Progenitor cell of endocrine pancreas (in vitro differentiated cells): ENCODE measurements at places on chromosomes 7 and 10.
A peak's percentile ranks its signal among the peaks of the same experiment; 100 is the strongest.

DNA sequence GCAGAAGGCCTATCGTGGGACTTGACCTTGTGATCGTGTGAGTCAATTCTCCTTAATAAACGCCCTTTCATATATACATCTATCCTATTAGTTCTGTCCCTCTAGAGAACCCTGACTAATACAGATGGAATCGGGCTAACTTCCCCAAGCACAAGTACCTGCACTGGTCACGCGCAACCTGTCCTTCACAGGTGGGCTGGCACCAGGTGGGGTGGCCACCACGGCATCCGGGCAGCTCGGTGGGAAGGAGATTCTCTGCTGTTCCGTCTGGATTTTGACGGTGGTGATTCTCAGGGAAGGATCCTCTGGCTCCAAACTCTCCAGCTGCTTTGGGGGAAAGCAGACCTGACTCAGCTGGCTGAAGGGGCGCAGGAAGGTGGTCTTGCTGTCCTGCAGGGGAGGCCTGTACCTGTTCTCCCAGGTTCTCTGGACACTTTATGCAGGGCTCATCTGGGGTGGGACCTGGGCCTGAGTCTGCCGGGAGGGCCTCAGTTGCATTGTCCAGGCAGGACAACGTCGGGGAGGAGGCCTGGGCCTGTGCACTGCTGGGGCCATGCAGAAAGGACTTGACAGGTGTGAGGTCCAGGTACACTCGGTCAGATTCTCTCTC is 61.1 kb downstream of the VWA2 start:
- no peak overlapping the region for H3K27ac ChIP-seq
- no peak overlapping the region for H3K4me3 ChIP-seq
- H3K27me3 ChIP-seq: no peaks in the 10 kb centered on the region
- H3K36me3 ChIP-seq: peaks cover 16% of the 10 kb centered on the region

DNA sequence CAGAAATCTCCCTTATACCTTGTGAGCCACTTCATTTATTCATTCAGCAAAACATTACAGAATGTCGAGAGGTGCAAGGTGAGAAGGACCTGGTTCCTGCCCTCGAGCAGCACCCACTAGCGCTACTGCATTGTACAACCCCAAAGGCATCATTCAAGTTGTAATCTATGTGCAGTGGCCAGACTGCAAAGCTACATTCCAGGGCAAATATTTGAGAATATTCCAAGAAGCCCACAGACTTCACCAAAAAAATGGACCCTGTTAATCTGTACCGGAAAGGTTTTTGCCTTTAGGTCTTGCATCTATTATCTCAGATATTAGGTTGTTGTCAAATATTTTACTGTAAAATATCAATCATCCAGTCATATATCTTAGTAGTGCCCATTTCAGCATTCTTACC is 295.4 kb upstream of the FZD1 start:
- H3K4me3 ChIP-seq: no peak overlapping the region
- peaks cover 11% of the 10 kb centered on the region for H3K4me1 ChIP-seq
- peaks cover 4% of the 10 kb centered on the region for H3K27me3 ChIP-seq
- no peak for DNase-seq
- peaks cover 21% of the 10 kb centered on the region for H3K36me3 ChIP-seq

DNA sequence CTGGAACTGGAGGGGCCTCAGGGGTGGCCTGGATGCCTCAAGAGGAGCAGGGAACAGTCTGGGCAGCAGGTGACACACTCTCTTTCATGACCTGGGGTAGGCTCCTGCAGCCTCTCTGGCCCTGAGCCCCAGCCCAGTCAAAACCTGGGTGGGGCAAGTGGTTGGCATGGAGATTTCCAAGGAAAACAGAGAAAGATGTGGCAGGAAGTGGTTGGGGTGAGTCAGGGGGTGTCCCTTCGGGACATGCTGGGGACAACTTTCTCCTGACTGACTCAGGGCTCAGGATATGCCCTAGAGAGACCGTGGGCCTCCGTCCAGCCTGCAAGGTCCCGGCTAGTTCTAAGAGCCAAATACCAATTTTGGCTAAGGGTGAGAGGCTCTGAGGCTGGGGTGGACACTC is 2.9 kb downstream of the AQP1 start:
- no peak for DNase-seq
- no peaks in the 10 kb centered on the region for H3K36me3 ChIP-seq
- H3K27ac ChIP-seq: no peak overlapping the region
- H3K4me3 ChIP-seq: no peak overlapping the region

GRCh38 chr10:116679351-116679750 is 58.6 kb downstream of the PNLIPRP2 start:
- H3K36me3 ChIP-seq: no peaks in the 10 kb centered on the region
- DNase-seq: no peak
- H3K4me3 ChIP-seq: no peak overlapping the region
- H3K27ac ChIP-seq: no peak overlapping the region
- H3K27me3 ChIP-seq: no peaks in the 10 kb centered on the region

DNA sequence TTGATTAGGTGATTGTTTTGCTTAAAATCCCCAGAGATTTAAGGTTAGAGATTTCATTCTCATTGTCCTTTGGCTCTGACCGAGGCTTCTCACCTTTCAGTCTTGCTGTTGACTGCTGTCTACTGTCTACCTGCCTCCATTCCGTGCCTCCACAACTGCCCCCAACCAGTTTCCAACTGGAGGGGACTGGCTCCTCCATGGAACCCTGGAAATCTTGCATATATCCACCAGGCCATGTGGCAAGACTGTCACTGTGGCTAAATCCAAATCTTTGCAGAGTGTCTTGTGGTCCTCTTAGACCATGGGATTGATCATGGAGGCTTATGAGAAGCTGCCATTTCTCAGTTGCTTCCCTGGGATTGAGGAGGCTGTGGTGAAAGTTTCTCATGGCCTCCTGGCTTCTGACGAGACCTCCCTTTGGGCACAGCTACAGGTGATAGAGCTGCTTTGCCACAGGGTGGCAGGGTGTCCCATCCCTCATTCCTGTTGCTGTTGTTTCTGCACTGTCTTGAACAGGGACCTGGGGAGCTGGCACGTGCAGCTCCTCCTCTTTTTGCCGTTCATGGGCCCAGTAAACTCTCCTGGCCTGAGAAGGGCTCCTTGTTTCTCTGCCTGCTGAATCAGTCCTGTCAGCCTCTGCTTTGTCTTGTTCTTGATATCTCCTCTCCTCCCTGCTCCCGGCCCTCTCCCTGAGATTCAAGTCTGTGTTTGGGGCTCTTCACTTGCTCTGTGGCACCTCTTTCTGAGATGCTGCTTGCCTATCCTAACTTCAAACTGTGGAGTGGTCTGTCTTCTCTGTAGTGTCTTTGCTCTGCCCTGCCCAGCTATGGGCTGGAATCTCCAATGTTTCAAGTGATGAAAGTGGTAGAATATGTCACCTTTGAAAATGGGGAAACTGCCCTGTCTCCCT is 63.6 kb upstream of the IGFBP3 start:
- H3K4me3 ChIP-seq: no peak overlapping the region
- H3K27ac ChIP-seq: no peak overlapping the region
- no peaks in the 10 kb centered on the region for H3K36me3 ChIP-seq
- H3K27me3 ChIP-seq: peaks cover 6% of the 10 kb centered on the region
- H3K4me1 ChIP-seq: peaks cover 2% of the 10 kb centered on the region
- no peak for DNase-seq

DNA sequence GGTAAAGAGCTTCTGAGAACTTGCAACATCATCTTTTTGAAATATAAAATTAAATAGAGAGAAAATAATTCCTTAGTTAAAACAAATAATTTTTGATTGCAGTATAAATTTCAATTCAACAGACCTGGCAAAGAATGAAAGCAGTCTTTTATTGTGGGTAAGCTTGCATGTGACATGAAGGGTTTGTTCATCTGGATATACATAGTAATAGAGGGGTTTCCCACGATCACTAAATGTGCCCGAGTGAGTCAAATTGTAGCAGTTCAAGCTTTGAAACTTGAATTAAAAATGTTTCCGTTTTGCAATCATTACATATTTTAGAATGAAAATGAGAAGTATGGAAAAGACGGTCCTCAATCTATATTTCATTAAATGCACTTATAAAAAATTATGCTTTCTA is 658.4 kb upstream of the MBL2 start:
- no peak overlapping the region for H3K27ac ChIP-seq
- no peak overlapping the region for H3K4me3 ChIP-seq
- no peaks in the 10 kb centered on the region for H3K4me1 ChIP-seq
- H3K36me3 ChIP-seq: no peaks in the 10 kb centered on the region
- no peaks in the 10 kb centered on the region for H3K27me3 ChIP-seq

- H3K27me3 ChIP-seq: no peaks in the 10 kb centered on the region
- H3K4me3 ChIP-seq: no peak overlapping the region
- H3K27ac ChIP-seq: no peak overlapping the region
- H3K4me1 ChIP-seq: peaks cover under 1% of the 10 kb centered on the region
- H3K36me3 ChIP-seq: no peaks in the 10 kb centered on the region
- DNase-seq: no peak
These were observed 30.7 kb upstream of the HYCC1 start for GRCh38 chr7:23044581-23044980.

- peaks cover 51% of the 10 kb centered on the region for H3K4me1 ChIP-seq
- no peak overlapping the region for H3K4me3 ChIP-seq
- peak overlapping the region; percentile 21 for H3K27ac ChIP-seq
- no peak for DNase-seq
These were observed 35.2 kb downstream of the VCL start for GRCh38 chr10:74032900-74033655.

- no peaks in the 10 kb centered on the region for H3K4me1 ChIP-seq
- H3K36me3 ChIP-seq: peaks cover 25% of the 10 kb centered on the region
- no peak overlapping the region for H3K27ac ChIP-seq
- H3K27me3 ChIP-seq: no peaks in the 10 kb centered on the region
- DNase-seq: no peak
- no peak overlapping the region for H3K4me3 ChIP-seq
These were observed 147.0 kb downstream of the BBS9 start for GRCh38 chr7:33276325-33276724.

- no peaks in the 10 kb centered on the region for H3K4me1 ChIP-seq
- DNase-seq: no peak
- no peaks in the 10 kb centered on the region for H3K27me3 ChIP-seq
- H3K36me3 ChIP-seq: no peaks in the 10 kb centered on the region
- H3K4me3 ChIP-seq: no peak overlapping the region
- H3K27ac ChIP-seq: no peak overlapping the region
These were observed 149.6 kb upstream of the SEMA3E start for GRCh38 chr7:83798489-83798888.

- H3K27ac ChIP-seq: no peak overlapping the region
- no peaks in the 10 kb centered on the region for H3K4me1 ChIP-seq
- peaks cover 9% of the 10 kb centered on the region for H3K27me3 ChIP-seq
- no peaks in the 10 kb centered on the region for H3K36me3 ChIP-seq
- H3K4me3 ChIP-seq: no peak overlapping the region
- no peak for DNase-seq
These were observed 23.5 kb downstream of the GIMAP8 start for GRCh38 chr7:150473902-150474301.

GRCh38 chr7:3234051-3234450 is 67.0 kb upstream of the SDK1 start:
- H3K4me3 ChIP-seq: no peak overlapping the region
- H3K36me3 ChIP-seq: peaks cover 3% of the 10 kb centered on the region
- H3K27ac ChIP-seq: no peak overlapping the region

DNA sequence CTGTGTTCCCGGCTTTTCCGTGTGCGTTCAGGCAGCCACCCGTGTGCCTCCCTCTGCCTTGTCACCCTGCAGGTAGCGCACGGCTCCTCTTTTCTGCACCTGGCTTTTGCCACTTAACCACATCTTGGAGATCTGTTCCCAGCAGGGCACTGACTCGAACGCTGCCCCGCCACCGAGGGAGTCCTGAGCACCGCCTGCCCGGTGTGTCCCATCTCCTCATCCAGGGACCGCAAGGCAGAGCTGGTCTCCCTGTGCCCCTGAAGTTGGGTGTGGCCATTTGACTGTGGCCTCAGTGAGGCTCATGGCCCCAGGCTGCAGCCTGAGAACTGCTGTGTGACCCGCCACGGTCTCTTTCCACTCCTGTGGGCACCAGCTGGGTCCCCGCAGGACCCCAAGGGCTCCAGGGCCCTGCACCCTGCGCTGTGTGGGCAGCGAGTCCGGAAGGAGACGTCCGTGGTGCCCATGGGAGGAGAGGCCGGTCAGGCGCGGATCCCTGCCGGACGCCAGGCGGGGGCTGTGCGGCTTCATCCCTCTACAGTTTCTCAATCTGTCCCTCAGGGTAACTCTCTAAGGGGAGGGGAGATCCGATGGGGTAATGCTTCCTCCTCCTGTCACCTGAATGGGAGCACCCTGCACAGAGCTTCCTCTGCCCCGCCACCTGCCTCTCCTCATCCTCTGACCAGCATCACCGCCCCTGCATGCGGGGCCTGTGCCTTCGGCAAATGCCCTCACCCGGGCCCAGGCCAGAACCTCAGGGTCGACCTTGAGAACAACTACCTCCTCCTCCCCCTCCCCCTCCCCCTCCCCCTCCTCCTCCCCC is 1.8 kb upstream of the INTS1 start:
- H3K36me3 ChIP-seq: peaks cover 12% of the 10 kb centered on the region
- H3K4me3 ChIP-seq: peak overlapping the region; percentile 50
- no peaks in the 10 kb centered on the region for H3K27me3 ChIP-seq
- peaks cover 23% of the 10 kb centered on the region for H3K4me1 ChIP-seq
- no peak for DNase-seq

- no peak overlapping the region for H3K4me3 ChIP-seq
- peaks cover 7% of the 10 kb centered on the region for H3K27me3 ChIP-seq
- peaks cover 5% of the 10 kb centered on the region for H3K4me1 ChIP-seq
- no peaks in the 10 kb centered on the region for H3K36me3 ChIP-seq
- DNase-seq: no peak
These were observed 13.9 kb downstream of the TRPV5 start for GRCh38 chr7:142919656-142920055.

- no peak overlapping the region for H3K27ac ChIP-seq
- H3K4me3 ChIP-seq: no peak overlapping the region
- no peak for DNase-seq
- H3K4me1 ChIP-seq: peaks cover 20% of the 10 kb centered on the region
These were observed 439.1 kb downstream of the AUTS2 start for GRCh38 chr7:70037171-70037933.

DNA sequence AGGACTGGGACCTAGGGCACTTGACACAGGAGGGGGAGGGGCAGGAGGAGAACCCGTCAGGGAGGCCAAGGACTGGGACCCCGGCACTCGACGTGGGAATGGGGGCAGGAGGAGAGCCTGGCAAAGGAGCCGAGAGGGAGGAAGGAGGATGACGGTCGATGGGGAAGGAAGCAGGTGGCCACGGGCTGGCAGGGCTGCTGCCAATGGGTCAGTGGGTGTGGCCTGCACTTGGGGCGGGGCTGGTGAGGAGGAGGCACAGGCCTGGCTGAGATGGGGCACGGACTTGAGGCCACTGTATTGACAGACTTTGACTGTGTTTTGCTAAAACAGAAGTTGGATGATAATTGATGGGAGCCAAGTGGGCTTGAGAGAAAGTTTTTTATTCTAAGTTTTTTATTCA is 68.9 kb downstream of the RBM33 start:
- no peak for DNase-seq
- H3K27ac ChIP-seq: no peak overlapping the region
- H3K27me3 ChIP-seq: no peaks in the 10 kb centered on the region
- peaks cover 35% of the 10 kb centered on the region for H3K36me3 ChIP-seq
- H3K4me1 ChIP-seq: peaks cover 19% of the 10 kb centered on the region
- no peak overlapping the region for H3K4me3 ChIP-seq

GRCh38 chr10:75773813-75774782 is 342.7 kb downstream of the LRMDA start:
- H3K4me1 ChIP-seq: peaks cover 38% of the 10 kb centered on the region
- no peak overlapping the region for H3K4me3 ChIP-seq
- no peaks in the 10 kb centered on the region for H3K36me3 ChIP-seq
- H3K27me3 ChIP-seq: peaks cover 16% of the 10 kb centered on the region
- DNase-seq: no peak
